ENCODE measurements at places on chromosomes 12 and 14. TPM values are rescaled to one million over a fixed set of nuclear protein-coding genes. Genes with fewer than 3 reads are reported as not detected.
A peak's percentile ranks its signal among the peaks of the same experiment; 100 is the strongest.

DNA sequence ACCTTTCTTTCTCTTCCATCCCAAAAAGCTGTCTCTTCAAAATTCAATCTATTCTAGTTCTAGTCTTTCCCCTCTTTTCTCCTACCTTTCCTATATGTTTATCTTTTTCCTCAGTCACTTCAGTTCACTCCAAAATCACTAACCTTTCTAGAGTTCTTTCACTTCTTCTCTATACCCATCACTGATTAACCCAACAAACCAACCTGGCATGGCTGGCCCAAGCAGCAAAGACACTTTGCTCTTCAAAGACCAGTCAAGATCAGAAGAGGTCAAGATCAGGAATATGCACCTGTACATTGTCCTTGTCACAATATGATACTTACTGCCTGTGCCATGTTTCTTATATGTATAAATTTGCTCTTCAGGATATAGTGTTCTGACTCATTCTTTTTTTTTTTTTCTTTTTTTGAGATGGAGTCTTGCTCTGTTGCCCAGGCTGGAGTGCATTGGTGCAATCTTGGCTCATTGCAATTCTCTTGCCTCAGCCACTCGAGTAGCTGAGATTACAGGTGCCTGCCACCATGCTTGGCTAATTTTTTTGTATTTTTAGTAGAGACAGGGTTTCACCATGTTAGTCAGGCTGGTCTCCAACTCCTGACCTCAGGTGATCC, 112.9 kb downstream of the C12orf42 start:
- no peak for DNase-seq

DNA sequence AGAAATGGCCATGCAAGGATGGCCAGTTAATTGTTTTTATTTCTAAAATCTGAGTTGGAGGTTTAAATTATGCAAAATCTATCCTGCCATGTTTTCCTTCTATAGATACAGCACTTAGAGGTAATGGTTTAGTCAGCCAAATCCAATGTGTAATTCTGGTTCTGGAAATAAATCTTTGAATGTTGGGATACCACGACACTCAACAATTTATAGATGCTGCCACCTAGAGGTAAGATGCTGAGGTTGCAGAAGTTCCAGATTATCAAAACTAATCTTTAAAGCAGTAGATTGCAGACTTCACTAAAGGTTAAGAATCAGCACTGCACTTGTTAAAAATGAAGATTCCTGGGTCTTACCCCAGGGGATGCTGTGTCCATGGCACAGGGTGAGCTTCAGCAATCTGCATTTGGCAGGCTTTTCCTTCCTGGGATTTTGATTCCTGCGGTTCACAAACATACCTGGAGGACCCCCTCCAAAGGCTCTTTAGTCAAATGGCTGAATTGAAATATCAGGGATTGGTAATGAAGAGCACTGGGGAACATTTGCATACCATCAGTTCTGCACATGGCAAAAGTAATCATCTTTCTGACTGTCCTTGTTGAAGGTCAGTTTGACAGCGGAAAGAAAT, 53.4 kb upstream of the ANO4 start:
- no peak for DNase-seq

- DNase-seq, result no peak
Measured at GRCh38 chr12:52675301-52675701, 4.9 kb downstream of the KRT1 start.

GRCh38 chr12:124743479-124744272, 120.0 kb downstream of the SCARB1 start:
- DNase-seq, result no peak

DNA sequence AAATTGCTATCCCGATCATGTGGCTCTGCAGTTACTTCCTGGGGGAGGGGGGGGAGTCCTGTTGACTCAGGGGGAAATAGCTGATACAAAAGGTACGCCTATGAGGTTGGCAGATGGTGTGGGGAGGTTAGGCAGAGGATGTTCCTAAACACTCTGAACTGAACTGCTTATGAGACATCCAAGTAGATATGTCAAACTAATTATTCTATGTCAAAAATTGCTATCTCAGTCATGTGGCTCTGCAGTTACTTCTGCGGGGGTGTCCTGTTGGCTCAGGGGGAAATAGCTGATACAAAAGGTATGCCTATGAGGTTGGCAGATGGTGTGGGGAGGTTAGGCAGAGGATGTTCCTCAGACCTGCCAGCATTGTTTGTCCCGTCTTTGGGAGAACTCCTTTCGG, 5.1 kb upstream of the VCPKMT start:
- DNase-seq, result no peak

GRCh38 chr14:103186909-103187586, 63.8 kb downstream of the TNFAIP2 start:
- no peak for DNase-seq

GRCh38 chr14:61344437-61345150, 23.2 kb downstream of the PRKCH start:
- DNase-seq, result no peak

DNA sequence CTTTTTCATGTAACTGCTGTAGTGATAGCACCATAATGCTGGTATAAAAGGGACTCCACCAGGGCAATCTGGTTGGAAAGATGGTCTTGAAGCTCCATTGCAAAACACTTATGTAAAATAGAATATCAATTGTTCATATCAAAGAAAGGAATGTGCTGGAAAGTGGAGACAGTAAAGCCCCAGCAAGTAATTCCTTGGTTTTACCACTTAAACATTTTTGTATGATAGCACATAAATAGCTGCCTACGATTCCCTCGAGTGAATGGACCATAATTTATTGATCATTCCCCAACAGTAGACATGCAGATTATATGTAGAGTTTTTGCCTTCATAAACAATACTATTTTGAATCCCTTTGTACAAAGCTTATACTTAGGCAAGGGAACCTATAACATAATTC, 275.4 kb downstream of the PAWR start:
- no peak for DNase-seq

- DNase-seq, result no peak
Measured at GRCh38 chr12:52518574-52519386, 1.4 kb downstream of the KRT5 start.

- no peak for DNase-seq
Measured at GRCh38 chr12:58814036-58814435, 106.3 kb downstream of the LRIG3 start.

Gene SLCO1B1
- not detected for total RNA-seq

Gene CPNE8
- total RNA-seq, result 6.3 TPM

Gene KRT85
- total RNA-seq, result not detected

DNA sequence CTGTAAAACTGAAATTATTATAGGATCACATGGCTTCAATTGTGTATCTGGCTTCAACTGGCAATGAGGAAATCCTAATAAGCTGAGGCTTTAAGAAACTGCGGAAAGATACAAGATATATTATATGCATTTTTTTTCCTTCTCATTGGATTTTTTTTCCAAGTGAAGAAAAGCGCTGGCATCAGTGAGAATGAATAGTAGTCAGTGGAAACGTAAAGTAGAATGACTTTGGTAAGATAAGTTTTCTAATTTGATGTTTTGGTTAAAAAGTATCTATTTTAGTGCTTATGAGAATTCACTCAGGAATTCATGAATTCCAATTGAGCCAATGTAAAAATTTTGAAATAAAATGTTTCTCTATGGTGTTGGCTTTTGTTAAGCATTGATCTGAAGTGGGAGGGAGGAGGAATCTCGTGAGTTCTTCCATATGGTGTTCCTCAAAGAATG, 173.5 kb upstream of the FRMD6 start:
- DNase-seq, result no peak

- no peak for DNase-seq
Measured at GRCh38 chr14:101716077-101716950, 45.2 kb upstream of the PPP2R5C start.

Gene SLC10A1
- total RNA-seq, result not detected

DNA sequence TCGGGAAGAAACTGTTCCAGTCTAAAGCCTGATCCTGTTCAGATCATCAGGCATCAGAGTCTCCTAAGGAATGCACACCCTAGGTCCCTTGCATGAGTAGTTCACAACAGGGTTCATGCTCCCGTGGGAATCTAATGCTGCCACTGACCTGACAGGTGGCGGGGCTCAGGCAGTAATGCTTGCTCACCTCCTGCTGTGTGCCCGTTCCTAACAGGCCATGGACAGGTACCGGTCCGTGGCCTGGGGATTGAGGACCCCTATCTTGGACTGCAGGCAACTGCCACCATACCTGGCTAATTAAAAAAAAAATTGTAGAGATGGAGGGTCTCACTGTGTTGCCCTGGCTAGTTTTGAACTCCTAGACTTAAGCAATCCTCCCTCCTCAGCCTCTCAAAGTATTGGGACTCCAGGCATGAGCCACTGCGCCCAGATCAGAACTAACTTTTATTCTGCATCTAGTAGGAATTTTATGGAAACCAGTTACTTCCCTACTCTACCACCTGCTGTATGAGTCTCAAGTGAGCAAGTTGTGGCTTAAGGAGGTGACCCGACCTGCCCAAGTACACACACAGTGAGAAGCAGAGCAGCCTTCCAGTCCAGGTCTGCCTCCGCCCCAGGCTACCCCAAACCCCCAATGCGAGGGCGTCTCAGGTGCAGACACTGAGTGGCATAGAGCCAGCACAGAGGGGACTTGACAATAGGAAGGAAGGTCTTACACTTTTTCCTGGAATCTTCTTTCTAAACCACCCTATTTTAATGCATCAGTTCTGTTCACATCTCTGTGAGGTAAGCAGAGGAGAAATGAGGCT, 2.5 kb upstream of the PAPLN start:
- DNase-seq, result no peak

DNA sequence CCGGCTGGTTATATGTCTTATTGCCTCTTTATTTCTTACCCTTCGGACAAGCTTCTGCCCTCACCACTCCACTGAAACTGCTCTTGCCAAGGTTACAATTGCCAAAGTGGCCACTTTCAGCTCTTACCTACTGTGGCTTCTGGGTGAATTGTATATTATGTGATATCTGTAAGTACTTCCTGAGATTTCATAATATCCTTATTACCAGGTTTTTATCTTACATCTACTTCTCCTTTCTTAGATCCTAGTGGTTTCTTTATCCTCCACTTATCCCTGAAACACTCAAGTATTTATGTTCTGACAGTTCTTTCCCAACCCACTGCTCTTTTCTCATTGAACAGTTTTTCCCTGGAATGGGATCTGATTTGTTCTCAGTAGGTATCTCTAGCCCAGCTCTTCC, 10.5 kb downstream of the CELA1 start:
- DNase-seq, result no peak

DNA sequence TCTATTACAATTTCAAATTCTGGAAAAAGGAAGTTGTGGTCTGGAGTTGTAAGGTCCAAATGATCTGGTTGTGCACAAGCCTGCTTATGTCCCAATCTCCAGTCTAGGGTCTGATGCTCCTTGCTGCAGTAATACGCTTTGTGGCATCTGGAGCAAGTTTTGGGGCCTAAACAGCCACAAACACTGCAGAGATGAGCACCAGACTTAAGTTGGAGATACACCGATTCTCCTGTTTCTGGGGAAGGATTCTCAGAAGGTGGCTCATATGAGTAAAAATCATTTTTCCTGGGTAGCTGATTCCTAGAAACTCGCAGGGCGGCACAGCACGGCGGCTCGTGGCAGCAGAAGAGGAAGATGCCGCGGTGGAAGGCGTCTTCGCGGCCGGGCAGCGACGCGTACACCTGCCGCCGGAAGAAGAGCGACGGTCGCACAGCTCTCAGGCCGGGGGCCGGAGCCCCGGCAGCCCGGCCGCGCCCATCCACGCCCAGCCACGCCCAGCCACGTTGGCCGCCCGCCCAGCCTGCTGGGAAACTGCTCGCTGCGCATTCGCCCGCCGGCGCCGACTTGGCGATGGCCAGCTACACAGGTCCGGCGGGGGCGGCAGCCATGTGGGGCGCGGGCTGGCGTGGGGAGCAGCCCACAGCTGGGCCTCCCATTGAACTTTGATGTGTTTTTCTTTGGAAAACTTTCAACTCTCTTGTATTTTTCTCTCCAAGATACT, 129.0 kb downstream of the ASCL4 start:
- DNase-seq, result no peak

DNA sequence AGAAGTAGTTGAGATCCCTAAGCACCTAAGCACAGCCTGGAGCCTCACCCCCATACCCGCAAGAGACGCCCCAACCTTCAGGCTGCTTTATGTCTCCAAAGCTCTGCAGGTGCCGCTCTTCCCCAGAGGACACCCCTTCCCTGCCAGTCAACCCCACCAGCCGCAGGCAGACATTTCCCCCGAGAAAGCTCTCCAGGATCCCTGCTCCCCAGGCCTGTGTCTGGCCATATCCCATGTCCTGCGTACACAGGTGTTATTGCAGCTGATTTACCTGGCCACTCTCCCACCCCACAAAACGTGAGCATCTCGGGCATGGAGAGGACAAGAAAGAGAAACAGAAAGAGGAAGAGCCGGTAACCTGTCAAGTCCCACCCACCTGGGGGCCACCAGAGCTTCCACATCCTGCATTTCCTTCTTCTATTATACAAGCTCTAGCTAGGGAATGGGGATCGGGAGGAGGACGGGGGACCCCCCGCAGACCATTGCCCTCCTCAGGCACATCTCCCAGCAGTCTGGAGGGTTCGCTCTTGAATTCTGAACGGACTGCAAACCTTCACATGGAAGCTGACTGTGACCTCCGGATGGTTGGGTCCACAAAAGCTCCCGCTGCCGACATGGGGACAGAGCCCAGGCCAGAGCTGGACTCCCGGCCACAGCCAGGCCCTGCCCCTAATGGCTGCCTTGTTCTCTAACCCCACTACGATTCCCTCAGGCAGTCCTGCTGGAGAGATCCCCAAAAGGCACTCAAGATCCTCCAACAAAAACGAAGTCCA, 17.6 kb downstream of the CCDC88C start:
- DNase-seq, result peak; percentile 71

Gene EXD2
- total RNA-seq, result 11.6 TPM

Gene COQ6
- 20.9 TPM for total RNA-seq

- no peak for DNase-seq
Measured at GRCh38 chr12:93580682-93581081, 8.2 kb downstream of the SOCS2 start.

- no peak for DNase-seq
Measured at GRCh38 chr12:55946553-55946952, 15.6 kb downstream of the DGKA start.

GRCh38 chr12:50690925-50691324, 73.0 kb upstream of the ATF1 start:
- DNase-seq, result no peak

- no peak for DNase-seq
Measured at GRCh38 chr12:16520328-16520727, 85.6 kb downstream of the LMO3 start.

DNA sequence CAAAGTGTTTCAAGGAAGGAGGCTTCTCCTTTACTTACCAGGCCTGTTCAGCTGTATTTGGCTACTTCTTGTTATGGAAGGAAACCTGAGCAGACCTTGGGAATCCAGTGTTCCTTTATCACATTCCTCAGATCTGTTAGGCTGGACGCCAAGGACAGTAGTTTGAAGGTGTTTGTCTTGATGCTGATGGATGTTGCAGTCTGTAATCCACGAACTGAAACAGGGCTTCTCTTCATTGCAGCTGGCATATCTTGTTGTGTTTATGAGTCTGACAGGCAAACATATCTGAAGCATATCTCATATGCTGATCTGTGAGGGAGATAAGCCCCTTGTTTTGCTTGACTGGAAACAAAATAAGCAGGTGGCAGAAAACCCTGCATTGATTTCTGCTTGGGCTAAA, 904.3 kb downstream of the NRXN3 start:
- no peak for DNase-seq

Measured in CD8-positive, alpha-beta memory T cell (primary cell).